ENCODE measurements at places on chromosomes 16 and 17. TPM values are rescaled to one million over a fixed set of nuclear protein-coding genes. Genes with fewer than 3 reads are reported as not detected.

DNA sequence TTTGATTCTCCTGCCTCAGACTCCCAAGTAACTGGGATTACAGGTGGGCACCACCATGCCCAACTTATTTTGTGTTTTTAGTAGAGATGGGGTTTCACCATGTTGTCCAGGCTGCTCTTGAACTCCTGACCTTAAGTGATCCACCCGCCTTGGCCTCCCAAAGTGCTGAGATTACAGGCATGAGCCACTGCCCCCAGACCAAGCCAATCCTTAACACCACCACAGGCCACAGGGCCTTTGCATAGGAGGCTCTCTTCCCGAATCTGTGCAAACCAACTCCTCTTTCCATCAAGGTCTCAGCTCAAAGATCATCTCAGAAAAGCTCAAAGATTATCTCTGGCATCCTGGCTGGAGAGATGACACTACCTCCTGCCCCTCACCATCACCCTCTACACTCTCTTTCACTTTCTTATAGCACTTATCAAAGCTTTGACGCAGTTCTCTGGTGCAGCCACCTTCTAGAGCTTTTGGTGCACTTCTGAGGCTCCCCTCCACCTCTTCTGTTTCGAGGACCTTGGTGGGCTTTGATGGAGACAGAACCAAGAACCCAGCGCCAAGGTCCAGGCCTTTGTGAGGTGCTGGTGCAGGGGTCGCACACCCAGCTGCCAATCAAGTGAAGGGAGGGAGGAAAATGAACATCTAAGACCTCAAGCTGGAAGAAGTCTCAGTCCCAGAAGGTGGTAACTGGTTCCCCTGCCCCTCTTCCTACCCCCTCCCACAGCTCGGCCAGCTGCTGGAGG lies 23.2 kb upstream of the PHB1 start:
- DNase-seq = no peak

- no peak for DNase-seq
These were observed 40.4 kb downstream of the PIK3R5 start for GRCh38 chr17:8925141-8925540.

DNA sequence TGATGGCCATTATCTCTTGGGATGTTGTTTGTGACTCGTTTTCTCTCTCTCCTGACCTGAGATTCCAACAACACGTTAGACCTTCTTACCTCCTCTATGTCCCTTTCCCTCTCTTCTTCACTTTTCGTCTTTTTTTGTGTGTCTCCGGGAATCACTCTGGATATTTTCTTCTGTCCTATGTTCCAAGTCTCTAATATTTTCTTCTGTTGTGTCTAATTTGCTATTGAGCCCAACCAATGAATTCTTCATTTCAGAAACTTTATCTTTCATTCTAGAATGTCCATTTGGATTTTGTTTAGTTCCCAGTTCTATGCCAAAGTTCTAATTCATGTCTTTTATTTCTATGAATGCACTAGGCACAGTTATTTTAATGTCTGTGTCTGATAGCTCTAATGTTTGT lies 27.1 kb upstream of the PITPNM3 start:
- DNase-seq = no peak

DNA sequence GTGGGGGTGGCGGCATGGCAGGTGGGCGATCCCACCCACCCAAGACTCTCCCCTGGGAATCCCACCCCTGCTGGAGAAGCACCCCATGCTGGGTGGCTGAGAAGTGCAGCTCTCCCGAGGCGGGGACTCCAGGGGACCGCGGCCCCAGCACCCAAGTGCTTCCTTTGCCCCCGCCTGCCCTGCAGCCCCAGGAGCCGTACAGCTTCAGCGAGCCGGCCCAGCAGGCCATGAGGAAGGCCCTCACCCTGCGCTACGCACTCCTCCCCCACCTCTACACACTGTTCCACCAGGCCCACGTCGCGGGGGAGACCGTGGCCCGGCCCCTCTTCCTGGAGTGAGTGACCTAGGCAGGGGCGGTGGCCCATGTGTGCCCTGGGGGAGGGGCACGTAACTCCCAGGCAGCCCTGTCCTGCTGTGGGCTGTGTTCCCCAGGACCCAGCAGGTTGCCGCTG lies 11.7 kb downstream of the GAA start:
- no peak for DNase-seq

- DNase-seq = no peak
These were observed 28.4 kb downstream of the BAIAP2 start for GRCh38 chr17:81063106-81064093.

The P2RX5 gene
- total RNA-seq = 4.7 TPM
